ENCODE measurements at places on chromosomes 3 and 15.

DNA sequence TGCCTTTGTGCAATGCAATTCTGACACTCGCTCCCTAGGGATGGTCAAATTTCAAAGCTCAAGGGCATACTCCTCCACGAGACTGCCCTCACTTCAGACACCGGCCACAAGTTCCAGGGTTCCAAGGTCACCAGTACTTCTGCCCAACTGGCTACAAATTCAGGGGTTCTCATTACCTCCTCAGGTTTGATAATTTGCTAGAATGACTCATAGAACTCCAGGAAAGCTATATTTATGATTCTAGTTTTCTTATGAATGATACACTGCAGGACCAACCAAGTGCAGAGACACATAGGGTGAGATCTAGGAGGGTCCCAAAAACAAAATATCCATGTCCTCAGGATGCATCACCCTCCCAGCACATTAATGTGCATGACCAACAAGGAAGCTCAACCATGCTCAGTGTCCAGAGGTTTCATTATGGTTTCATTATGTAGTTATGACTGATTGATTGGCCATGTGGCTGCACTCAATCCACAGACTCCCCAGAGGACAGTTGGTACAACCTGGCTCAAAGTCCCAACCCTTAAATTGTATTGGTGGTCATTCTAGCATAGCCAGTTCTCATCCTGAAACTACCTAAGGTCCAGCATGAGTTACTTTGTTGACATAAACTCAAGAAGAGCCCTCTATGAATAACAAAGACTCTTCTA is 170.4 kb upstream of the LRRN1 start:
- no peak for DNase-seq

- no peak for DNase-seq
These were observed 60.8 kb upstream of the MEF2A start for GRCh38 chr15:99504823-99505551.

- no peak for DNase-seq
These were observed 20.3 kb upstream of the ATOSA start for GRCh38 chr15:52699457-52699856.

GRCh38 chr3:171049861-171050444 is 23.4 kb upstream of the SLC2A2 start:
- peak; percentile 30 for DNase-seq

- DNase-seq: no peak
These were observed 610 bp upstream of the SATB1 start for GRCh38 chr3:18425641-18426257.

DNA sequence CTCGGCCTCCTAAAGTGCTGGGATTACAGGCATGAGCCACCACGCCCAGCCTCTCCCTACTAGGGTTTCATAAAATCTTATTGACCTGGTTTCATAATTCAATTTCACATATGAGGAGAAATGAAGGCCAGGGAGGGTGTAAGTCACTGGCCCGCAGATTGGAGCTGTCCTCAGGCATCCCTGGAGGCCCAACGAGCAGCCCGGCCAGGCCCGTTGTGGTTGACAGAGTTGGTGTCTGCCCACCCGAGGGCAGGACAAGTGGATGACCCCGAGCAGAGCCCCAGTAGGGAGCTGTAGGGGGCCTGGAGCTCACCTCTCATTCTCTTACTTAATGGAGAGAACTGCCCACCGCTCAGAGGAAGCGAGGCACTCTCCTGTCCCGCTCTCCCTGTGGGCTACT is 78.9 kb downstream of the CPN2 start:
- DNase-seq: no peak

DNA sequence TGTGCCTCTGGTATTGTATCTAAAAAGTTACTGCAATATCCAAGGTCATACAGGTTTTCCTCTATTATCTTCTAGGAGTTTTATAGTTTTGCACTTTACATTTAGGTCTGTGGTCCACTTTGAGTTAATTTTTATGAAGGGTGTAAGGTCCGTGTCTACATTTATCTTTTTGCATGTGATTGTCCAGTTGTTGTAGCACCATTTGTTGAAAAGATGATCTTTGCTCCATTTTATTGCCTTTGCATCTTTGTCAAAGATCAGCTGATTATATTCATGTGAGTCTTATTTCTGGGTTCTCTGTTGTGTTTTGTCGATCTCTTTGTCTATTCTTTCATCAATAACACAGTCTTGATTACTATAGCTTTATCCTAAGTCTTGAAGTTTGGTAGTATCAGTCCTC is 6.7 kb downstream of the CHRNA7 start:
- no peak for DNase-seq

DNA sequence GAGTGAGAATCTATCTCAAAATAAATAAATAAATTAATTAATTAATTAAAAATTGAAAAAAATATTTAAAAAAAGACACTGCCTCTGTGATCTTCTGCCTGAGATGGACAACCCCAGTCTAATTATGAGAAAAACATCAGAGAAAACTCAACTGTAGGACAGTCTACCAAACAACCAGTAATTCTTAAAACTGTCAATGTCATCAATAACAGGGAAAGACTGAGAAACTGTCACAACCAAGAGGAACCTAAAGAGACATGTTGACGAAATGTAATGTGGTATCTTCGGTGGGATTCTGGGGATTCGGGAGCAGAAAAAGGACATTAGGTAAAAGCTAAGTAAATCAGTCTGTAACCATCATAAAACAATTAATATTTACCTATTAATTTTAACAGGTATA is 265.4 kb upstream of the LMCD1 start:
- no peak for DNase-seq

DNA sequence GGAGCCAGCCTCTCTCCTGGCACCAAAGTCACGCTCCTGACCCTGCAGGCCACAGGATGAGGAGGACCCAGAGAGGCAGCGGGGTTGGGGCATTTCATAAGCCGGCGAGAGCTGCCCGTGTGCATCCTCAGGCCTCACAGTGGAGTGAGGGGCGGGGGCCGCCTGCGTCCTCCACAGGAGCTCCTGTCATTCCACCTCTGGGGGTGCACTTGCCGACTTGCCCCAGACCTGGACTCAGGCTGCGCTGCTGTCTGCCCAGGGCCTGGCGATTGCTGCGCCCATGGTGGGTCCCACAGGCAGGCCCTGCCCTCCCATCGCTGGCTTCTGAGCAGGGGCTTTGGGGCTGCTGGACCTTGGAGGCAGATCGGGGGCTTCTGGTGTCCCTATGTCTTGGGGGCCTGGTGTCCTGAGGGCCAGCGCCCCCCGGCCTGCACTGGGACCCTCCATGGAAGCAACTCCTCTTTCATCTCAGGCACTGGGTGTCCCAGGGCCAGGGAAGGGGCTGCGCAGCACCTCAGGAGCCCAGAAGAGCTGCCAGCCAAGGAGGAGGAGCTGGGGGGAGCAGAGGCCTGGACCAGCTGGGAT is 184.0 kb downstream of the GOLGA6L6 start:
- DNase-seq: no peak

- DNase-seq: no peak
These were observed 757 bp downstream of the VWA5B2 start for GRCh38 chr3:184230081-184230602.

DNA sequence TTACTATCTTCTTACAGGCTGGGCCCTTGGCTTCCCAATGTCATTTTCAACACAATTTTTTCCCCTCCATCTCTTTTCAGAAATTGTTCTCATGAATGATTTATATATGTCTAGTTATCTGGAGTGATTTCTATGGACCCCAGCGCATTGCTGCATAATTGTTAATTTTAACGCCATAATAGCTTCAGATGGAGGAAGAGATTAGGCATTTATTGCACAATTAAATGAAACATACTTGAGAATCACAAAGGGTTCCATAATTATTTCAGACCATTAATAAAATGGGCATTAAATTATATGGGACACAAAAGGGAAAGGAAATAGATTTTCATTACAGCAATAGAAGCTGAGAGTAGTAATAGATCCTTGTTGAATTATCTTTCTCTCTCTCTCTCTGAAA is 70.3 kb upstream of the SOX14 start:
- DNase-seq: no peak

- no peak for DNase-seq
These were observed 241.7 kb upstream of the HES1 start for GRCh38 chr3:193894121-193894863.

DNA sequence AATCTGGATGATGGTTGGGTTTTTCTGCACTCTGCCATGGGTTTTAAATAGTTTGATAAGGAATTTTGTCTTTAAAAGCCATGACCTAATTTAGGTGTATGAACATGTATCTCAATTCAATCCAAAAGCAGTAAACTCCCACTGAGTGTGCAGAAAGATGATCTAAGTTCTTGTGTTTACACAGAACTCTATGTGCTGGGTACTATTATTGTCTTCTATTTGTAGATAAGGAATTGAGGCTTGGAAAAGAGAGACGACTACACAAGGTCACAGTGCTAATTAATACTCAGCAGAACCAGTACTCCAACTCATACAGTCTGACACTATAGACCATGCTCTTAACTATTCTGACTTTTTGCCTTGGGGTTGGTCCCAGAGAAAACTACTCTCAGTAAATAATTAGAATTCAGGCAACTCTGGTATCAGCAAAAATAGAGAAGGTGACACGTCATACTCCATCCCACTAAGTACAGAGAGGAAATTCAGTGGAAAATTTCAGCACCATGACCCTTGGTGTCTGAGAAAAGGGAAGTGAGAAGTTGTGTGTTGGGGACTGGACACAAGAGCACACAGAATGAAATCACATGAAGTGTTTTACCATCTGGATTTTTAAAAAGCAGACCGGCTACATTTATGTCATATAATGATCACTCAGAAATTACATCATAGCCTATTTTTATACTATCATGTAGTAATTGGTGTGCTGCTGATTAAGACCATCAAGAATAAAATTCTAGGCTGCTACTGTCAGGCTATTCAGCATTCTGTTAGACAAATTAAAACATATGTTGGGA is 18.3 kb upstream of the MYH15 start:
- peak; percentile 25 for DNase-seq

- DNase-seq: peak; percentile 86
These were observed 55.6 kb downstream of the SMAD3 start for GRCh38 chr15:67120839-67121643.

All from bone marrow (tissue), 2 donors.